ENCODE measurements at places on chromosomes 7 and 10.

- no peak for DNase-seq
These were observed 234.2 kb downstream of the CCSER2 start for GRCh38 chr10:84562592-84562991.

DNA sequence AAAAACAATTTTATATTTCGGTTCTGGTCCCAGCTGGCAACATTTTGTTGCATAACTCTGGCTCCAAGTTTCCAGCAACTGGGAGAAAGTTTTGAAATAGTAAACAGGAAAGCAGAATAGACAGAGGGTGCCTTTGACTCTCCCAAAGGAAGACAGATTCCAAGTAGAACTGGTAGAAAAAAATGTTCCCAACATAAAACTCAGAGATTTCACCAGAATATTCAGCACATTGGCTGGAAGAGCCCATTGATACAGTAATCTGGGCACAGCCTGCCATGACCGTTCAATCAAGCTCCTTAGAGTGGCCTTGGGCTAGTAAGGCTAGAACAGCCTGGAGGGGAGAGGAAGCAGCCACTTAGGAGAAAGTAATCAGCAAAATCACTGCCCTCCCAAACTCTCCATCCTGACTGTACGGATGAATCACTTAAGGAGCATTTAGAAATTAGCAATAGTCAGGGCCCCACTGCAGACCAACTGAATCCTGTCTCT, 120.4 kb downstream of the CUBN start:
- no peak for DNase-seq

DNA sequence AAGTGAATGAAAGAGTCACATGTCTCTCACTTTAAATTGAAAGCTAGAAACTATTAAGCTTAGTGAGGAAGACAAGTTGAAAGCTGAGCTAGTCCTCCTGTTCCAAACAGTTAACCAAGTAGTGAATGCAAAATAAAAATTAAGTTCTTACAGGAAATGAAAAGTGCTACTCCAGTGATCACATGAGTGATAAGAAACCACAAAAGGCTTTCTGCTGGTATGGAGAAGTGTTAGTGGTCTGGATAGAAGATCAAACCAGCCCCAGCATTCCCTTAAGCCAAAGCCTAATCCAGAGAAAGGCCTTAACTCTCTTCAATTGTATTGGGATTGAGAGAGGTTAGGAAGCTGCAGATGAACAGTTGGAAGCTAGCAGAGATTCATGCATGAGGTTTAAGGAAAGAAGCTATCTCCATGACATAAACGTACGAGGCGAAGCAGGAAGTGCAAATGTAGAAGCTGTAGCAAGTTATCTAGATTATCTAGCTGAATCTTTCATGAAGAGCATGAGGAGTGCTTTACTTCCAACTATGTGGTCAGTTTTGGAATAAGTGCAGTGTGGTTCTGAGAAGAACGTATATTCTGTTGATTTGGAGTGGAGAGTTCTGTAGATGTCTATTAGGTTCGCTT, 261.6 kb downstream of the MDFIC start:
- DNase-seq, result no peak

DNA sequence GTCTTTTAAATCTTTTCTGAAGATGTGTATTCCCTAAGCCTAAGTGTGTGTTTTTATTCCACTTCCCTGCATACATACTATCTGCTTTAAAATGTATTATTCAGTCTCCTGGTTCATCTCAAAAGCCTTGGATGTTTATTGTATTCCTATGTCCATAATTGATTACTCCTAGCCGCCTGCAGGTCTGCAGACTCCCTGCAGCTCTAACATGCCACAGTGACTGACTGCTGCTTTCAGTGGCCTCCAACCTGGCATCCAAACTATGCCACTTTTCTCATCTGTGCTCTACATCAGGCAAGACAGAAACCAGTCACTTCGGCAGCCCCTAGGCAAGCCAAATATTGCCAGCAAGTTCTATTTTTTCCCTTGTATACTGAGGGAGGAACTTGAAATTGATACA, 81.7 kb downstream of the ABCA13 start:
- DNase-seq, result no peak

DNA sequence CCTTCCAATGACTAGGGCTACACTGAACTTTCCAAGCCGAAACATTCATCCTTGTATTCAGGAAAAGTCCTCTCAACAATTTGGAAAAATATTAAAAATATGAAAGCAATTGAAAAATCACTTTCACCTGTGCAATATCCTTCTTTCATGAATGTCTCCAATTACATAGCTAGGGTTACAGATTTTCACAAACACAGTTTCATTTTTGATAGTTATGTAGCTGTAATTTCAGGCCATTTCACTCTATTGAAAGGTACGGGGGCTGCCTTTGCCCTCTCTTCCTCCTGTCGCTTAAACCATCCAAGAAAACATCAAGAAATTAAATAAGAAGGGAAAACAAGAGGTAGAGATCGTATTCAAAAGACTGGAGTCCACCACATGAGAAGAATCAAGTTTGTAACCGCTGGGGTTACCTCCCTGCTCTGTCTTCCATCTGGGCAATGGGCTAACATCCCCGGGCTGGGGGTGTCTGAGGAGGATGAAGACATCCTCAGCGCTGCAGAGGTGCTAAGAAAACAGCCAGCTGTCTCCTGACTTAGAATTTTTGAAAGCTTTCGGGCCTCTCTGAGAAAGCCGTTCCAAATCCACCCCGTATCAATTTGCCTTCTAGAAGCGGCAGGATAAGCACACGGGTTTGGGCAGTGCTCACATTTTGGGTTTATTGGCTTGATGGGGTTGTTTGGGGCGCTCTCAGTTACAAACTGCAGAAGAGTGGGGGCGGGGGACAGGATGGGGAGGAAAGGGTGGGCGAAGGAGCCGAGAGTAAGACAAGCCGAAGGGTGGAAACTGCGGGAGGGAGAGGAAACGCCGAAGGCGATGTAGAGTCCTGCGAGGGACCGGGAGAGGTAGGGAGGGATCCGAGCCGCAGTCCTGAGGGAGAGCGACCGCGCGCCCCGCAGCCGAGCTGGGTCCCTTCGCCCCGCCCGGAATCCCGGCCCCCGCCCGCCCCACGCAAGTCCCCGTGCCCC, 24.3 kb upstream of the VAX1 start:
- no peak for DNase-seq

- no peak for DNase-seq
These were observed 70.1 kb downstream of the TNS3 start for GRCh38 chr7:47511699-47512370.

GRCh38 chr7:1700536-1701333, 30.7 kb downstream of the ELFN1 start:
- no peak for DNase-seq

- no peak for DNase-seq
These were observed 226.4 kb upstream of the HABP2 start for GRCh38 chr10:113326160-113327111.

- no peak for DNase-seq
These were observed 3.0 kb upstream of the FGF8 start for GRCh38 chr10:101778781-101779543.

DNA sequence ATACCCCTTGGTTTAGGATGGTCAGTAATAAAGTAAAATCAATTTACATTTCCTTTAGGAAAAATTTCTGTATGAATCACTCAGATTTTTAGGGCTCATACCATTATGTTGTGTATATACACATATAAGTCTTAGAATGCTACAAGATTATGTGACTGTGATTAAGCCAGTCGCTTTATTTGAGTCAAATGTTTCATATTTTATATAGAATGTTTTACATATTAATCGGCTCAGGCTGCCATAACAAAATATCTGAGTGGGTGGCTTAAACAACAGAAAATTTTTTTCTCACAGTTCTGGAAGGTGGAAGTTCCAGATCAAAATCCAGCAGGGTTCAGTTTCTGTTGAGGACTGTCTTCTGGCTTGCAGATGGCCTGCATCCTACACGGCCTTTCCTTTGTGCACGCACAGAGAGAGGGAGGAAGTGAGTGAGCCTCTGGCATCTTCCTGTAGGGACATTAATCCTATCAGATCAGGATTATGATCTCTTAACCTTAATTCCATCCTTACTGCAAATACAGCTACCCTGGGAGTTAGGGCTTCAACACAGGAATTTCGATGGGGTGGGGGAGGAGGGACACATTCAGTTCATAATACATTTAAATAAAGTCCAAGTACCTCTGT, 198.0 kb downstream of the PHF14 start:
- DNase-seq, result no peak

All from left renal cortex interstitium (tissue), 4 donors.